Inflammatory macrophage (primary cell): ENCODE measurements at places on chromosomes 7 and 10.

DNA sequence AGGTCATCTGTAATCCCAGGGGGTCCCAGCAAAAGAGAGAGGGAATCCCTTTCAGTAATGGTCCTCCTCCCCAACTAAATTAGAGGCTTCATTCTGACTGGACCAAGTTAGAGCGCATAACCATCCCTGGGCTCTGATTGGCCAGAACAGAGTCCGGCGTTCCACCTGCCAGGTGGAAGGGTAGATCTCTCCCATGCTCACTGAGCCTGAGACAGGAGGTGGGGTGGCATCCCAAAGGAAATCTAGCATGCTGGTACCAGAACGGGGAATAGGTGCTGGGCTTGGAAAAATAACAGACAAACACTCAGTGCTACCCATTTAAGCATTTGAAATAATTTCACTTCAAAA is 21.0 kb upstream of the TSPAN33 start:
- no peak for DNase-seq

DNA sequence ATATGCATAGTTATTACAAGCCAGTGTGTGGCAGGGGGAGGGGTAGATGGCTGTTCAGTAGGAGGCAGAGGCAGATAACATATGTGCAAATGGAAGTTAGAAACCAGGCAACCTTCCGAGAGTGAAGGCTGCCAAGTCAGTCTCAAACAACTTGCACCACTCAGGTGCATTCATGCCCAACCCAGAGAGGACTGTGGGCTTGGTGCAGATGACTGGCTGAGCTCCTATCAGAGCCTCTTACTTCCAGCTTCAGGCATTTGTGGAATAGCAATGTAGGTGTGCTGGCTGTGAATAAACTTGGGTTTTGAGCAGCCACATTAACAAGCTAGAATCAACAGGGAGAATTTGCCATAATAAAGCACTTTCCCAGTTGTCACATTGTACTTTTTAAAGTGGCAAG is 789.8 kb downstream of the PHTF2 start:
- DNase-seq, result no peak

DNA sequence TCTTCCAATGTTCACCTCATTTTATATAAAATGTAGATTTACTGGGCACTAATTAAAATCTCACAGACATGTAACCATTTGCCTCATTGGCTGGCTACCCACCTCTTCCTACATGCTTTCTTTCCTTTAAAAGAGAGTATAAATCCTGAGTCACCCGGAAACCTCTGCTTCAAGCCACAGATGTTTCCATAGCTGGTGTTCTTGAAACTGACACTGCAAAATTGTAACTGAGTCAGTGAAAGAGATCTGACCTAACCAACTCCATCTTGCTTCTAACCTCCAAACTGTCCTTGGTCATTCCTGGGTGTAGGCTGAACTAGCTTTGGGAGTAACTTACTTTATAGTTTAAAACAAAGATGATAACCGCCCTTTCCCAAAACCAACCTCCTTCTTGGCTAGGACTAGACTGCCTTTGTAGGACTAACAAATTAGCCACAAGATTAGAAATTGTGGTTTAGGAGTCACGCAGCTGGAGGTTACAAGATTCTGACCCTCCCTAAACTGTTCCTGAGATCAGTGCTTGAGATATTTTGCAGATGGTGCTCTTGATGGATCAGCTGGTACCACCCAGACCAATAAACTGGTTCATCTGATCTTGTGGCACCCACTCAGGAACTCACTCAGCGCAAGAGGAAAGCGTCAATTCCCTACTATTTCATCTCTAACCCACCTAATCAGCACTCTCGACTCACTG is 33.5 kb downstream of the SVOPL start:
- no peak for DNase-seq

DNA sequence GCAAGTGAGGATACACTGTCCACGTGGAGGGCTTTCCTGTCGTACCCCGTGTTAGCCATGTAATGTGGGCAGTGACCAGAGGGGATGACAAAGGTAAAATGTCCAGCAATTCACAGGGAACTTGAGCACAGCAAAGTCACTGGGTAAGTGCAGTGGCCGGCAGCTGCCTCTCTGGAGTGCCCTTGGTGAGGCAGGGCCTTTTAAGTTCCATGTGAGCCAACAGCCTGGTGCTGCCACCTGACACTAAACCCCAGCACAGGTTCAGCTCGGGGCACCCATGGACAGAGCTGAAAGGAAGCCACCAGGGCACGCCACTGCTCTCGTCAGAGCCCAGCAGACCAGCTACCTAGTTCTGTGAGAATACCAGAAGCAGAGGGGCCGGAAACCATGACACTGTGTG is 168.3 kb downstream of the PRKAG2 start:
- DNase-seq, result no peak

DNA sequence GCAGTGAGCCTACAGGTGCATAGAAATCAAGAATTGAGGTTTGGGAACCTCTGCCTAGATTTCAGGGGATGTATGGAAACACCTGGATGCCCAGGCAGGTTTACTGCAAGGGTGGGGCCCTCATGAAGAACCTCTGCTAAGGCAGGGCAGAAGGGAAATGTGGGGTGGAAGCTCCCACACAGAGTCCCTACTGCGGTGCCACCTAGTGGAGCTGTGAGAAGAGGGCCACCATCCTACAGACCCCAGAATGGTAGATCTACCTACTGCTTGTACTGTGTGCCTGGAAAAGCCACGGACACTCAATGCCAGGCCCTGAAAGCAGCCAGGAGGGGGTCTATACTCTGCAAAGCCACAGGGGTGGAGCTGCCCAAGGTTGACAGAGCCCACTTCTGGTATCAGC is 533.5 kb downstream of the GPAM start:
- DNase-seq, result no peak

GRCh38 chr7:74332373-74333176 is 43.4 kb downstream of the CLIP2 start:
- no peak for DNase-seq

GRCh38 chr10:97547962-97548361 is 24.6 kb upstream of the ANKRD2 start:
- no peak for DNase-seq

DNA sequence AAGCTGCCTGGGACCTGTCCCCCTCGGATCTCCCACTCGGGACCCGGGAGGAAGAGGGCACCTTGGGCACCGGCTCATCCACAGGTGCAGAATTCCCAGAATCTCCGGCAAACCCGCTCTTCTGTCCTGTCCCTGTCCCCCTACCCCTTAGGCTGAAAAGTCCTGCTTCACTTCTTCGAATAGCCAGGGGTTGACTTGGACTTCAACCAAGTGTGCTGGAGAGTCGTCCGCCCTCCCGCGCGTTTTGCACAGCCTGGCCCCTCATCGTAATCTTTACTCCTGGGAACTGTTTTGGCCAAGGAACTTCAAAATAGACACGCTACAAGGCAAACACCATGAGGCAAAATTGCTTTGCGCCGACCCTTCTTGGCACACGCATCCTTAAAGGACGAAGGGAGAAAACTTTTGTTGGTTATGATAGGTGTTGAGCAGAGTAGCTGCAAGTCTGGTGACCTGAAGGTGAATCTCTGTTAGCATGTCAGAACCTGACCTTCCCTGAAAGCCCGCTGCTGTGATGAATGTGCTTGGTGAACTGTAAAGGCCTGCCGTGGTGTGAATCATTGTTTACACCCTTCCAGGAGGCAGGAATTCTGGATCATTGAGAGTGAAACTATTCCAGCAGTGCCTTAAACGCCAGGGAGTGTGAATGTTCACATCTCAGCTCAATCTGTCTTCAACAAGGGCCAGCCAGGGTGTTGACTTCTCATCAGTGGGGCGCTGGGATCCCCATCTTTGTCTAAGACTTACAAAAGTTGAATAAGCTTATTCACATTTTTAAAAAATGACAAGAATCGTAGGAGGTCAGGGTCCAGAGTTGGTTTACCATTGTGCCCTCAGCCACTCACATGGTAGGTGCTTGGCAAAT is 589 bp upstream of the RAPGEF5 start:
- DNase-seq, result no peak

GRCh38 chr10:4257939-4258465 is 473.0 kb upstream of the KLF6 start:
- no peak for DNase-seq

DNA sequence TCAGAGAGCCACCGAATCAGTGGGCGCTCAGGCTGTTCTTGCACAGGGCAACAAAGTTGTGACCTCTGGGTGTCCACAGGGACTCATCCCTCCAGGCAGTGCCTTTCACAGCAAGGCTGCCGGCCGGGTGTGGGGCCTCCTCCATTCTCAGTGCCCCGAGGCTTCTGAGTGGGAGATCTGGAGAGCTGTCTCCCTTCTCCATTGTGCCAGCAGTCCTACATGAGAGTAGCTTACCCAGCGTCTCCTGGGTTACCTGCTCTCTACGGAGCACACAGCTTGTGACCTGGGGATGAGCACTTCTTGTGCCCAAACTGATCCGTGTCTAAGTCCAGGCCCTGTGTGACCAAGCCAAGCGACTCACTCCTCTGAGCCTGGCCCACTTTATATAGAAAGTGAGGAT is 240.9 kb upstream of the GRB10 start:
- DNase-seq, result no peak

DNA sequence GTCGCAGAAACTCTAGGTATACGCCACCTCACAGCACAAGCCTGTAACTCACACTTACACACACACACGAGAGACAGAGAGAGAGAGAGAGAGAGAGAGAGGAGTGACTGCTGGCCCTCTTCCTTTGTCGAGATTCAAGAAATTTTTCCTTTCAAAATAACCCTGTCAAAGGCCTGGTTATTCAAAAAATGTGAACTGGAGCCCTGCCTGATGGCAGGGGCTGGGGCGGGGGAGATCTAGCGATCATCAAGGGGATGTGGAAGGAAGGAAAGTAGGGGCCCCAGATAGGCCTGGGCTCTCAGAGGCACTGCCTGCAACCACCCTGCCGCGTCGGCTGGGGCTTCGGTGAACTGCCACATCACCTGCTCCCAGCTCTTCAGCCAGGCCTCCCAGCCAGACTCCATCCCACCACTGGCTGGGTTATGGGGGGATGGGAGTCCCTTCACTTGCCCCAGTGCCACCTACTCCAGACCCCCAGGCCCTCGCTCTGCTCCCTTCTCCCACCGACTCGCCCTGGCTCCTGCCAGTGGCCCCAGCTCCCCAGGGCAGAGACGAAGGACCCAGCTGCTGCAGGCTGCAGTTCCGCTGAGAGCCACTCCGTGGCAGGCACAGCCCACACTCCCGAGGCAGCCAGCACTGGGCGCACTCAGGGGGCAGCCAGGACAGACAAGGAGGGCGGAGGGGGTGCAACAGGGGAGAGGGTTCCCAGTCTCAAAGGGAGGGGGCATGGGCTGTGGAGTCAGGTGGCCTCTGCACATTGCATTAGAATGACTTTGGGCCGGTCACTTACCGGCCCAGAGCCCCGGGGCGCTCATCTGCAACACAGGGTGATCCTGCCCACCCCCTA is 15.3 kb downstream of the KCNH2 start:
- DNase-seq, result peak; percentile 61

DNA sequence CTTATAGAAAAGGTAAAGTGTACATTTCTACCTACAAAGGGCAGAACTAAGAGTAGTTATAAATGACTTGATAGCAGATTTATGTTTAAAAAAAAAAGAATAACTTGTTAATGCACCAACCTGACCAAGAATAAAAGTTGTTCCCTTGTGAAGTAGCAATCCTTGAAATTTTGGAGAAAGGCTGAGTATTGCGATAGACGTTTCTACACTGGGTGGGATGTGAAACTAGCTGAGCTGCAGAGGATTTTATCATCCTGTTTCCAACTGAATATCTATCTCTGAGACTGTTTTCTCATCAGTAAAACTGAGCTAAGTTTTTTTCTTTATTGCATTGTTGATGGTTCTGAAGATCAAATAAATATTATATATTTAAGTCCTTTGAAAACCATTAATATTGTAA is 14.6 kb downstream of the MDFIC start:
- peak; percentile 76 for DNase-seq

- no peak for DNase-seq
These were observed 87.1 kb downstream of the ITGA8 start for GRCh38 chr10:15632456-15633091.

DNA sequence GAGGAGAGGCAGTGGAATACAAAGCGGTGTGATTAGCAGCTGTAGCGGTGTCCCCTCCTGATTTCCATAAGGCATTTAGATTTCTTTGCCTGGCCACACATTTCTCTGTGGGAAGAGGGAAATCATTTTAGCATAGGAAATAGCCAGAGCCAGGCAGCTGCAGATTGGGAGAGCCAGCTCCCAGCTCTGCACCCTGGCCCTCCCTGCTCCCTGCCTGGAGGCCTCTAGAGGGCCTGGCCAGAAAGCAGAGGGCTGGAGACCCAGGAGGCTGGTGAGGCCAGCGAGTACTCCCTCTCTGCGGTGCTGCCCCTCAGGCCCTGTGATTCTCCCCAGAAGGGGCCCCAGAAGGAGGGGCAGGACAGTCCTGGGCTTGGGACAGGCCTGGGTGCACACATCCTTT is 85.7 kb downstream of the C10orf105 start:
- DNase-seq, result no peak

GRCh38 chr7:23018750-23019149 is 4.8 kb upstream of the HYCC1 start:
- DNase-seq, result no peak

- DNase-seq, result peak; percentile 90
These were observed 8.7 kb downstream of the NCAPG2 start for GRCh38 chr7:158695726-158696452.

DNA sequence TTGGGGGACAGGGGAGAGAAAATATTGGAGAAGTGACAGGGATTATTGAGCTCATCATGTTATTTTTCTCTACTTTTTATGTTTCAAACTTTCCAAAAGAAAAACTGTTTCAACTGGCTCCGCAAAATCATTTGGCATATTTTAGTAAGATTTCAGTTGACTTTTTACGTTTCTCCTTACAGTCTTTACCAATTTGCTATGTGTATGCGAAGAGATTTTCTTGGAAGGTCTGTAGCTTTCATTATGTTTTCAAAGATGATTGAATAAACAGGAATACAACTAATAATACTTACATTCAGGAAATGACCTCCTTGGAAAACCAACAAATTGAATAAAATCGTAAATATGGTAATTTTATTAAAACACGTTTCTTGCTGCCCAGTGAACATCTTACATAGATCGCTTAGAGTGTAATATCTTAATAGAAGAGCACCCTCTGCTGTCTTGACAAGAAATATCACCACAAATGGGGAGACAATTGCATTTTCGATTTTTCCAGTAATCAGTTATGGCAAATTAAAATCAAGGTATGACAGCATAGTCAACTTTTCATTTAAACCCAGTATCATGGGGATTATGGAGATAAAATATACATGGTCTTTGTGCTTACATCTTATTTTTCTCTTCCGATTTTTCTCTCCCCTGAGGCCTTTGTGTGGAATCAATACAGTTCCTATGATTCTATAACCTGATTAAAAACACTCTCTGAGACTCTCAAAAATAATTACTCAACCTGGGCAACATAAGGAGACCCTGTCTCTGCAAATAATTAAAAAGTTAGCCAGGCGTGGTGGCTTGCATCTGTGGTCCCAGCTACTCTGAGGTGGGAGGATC is 43.1 kb downstream of the MBL2 start:
- DNase-seq, result no peak

DNA sequence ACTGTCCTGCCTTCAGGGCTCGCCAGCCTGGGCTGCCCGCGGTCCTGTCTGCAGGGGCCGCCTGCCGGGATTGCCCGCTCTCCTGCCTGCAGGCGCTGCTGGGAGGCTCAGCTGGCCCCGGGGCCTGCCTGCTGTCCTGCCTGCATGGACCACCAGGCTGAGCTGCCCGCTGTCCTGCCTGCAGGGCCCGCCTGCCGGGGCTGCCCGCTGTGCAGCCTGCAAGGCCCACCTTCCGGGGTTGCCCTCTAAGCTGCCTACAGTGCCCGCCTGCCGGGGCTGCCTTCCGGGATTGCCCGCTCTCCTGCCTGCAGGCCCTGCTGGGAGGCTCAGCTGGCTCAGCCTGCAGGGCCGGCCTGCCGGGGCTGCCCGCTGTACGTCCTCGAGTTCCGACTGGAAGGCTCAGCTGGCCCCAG is 164.4 kb downstream of the GLRX3 start:
- peak; percentile 8 for DNase-seq

GRCh38 chr7:3043544-3044371 is at the start of gene CARD11:
TSS of gene CARD11 (minus strand) at chr7:3043867. CDS start at chr7:2958506, 85,361 bp downstream.
- DNase-seq, result no peak
